Left hindlimb (tissue), 1 donor: ENCODE measurements at places on chromosomes 4 and X.

- no peak for DNase-seq
Observed at GRCh38 chrX:40331762-40332161, 234.0 kb upstream of the BCOR start.

- DNase-seq, result no peak
Observed at GRCh38 chrX:136963973-136964372, 69.8 kb downstream of the GPR101 start.

GRCh38 chrX:45722471-45722870, 521.8 kb upstream of the DIPK2B start:
- DNase-seq, result no peak

GRCh38 chr4:5003372-5003857, 15.8 kb downstream of the CYTL1 start:
- DNase-seq, result no peak

DNA sequence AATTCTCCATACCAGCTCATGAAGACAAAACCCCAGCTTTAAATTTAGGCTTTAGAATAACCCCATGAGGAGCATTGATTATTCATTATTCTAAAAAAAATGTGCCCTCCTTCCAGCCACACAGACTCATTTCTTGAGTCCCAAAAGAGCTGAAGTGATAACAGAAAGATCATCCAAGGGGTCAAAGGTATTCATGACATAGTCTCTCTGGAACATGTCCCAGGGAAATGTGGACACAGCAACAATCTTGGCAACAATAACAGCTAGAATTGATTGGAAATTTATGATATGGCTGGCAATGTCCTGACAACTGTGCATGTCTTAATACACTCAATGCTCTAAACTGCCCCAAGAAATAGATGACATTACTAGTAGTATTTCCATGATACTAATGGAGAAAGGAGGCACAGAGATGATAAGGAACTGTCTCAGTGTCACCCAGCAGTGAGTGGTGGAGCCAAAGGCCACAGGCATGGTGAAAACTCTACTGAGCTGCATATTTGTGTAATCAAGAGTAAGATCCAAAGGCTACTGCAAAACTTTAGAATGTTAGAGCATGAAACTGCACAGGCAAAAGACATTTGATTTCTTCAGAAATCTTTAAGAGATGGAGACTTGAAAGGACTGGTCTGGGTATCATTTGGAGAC, 37.3 kb upstream of the XAGE1B start:
- no peak for DNase-seq

GRCh38 chr4:38788317-38788716, 5.5 kb upstream of the TLR10 start:
- DNase-seq, result no peak

DNA sequence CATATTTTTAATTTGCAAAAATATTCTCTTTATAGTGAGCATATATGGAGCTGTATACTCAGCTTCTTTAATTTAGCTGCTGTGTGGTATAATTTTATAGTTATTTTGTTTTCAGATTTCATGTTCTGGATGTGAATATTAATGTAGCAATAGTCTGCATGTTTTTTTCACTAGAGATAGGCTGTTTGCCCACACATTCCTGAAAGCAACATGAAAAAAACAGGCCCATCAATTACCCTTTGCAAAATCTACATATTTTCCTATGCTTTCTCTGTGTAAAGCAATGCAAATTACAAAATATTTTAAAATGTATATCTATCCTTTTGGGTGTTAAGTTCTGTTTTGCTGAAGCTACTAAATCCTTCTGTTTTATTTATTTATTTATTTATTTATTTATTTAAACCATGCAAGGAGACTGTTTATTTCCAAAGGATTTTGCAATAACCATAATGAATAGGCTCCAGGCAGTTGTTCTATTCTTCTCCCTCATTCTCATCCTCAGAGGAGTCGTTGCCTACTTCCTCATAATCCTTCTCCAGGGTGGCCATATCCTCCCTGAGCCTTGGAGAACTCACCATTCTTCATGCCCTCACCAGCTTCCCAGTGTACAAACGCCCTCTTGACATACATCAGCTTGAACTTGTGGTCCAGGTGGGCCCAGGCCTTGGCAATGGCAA, 277.1 kb downstream of the ANKRD50 start:
- DNase-seq, result no peak

DNA sequence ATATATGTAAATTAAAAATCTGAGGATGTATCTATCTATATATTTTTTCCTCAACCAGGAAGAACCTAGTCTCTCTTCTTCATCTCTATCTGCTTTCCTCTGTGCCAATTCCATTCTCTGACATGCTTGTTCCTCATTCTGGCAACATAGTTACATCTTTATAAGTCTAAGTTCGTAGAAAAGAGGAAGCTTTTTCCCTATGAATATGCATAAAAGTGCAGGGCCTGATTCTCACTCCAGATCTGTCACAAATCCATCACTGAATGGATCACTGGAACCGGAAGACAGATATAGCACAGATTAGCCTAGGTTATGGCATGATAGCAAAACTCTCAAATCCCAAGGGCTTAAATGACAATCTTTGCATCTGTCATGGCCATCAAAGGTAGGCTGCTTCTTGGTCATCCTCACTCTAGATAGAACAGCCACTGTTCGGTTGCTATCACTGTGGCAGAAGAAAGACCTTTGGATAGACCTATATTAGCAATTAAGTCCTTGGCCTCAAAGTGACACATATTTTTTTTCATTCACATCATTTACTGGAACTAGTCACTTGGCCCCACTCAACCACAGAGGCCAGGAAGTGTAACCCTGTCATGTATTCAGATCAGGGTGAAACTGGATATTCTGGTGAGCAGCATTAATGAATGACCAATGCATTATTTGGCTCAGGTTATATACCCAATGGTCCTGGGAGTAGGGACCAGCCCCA, 22.2 kb downstream of the DTHD1 start:
- no peak for DNase-seq

- DNase-seq, result no peak
Observed at GRCh38 chrX:126393284-126393683, 159.3 kb downstream of the DCAF12L1 start.

GRCh38 chrX:12145402-12145801, 7.1 kb downstream of the FRMPD4 start:
- DNase-seq, result no peak

DNA sequence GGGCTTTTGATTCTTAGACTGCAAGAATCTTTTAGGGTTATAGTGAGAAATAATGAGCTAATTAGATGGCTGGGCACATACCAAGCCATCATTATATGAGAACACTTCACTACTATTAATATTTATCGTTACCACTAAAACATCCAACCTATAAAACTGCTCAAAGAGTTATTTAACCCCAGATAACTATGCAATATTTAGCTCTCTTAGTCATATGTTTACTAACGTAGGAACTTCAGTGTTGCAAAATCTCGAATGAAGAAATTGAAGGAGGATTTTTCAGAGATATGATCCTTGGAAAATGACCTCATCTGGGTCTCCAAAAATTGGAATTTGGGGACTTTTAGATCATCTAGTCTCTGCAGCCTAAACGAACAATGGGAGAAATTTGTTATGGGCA, 265.0 kb upstream of the RPS6KA3 start:
- DNase-seq, result no peak

DNA sequence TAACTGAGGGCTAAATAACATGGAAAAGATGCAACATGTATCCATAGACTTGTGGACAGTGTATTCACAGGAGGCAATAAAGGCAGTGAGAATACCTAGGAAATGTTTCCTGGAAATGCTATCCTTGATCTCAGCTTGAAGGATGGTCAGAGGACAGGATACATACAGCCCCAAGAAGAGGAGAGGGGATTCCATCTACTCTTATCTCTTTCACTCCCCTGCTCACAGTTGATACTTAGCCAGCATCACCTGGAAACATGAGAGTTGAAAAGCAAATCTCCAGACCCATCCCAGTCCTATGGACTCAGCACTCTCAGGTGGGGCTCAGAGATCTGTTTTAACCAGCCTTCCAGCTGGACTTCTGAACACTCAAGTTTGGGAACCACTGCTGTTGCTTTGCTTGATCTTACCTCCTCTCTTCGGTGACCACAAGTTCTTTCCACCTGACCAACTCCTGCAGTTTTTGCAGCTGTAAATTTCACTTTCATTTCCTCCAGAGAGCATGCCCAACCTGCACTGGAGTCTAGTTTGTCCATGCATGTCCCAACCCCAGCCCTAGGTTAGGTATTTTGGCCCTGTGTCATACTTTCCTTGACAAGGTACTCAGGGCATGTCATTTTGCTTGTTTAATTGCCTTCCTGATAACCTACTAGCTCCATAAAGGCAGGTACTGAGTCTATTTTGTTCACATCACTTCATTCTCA, 10.4 kb downstream of the RELL1 start:
- no peak for DNase-seq

DNA sequence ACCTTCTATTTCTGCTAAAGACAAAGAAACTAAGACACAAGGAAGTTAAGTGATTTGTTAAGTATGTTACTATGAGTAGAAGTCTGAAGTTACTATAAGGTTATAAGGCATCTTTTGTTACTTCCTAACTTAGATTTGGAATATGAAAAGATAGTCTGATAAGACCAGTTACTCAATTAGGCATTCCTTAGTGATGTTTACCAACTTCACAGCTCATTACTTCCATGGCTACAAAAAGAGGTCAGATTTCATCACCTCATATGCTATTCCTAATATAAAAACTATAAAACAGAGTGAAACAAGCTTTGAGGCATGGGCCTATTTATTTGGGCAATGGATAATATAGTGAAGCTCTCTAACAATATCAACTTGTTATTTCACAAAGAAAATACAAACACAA, 143.1 kb downstream of the TBCK start:
- no peak for DNase-seq

DNA sequence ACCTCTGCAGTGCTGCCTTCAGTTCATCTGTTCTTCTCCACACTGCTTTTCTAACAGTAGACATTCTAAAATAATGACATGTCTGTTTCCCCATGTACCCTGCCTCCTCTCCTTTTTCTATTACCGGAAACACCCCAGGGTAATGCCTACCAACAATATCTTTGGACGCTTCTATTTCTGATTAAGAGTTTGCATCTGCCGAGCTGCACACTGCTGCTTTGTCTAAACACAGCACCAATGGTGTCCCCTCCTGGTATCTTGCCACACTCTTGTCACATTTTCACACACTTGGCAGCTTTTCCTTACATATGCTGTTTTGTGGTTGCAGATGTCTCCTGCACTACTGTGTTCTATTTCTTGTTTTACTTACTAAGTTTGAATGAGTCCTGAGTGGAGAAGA, 288.8 kb downstream of the GRIA2 start:
- no peak for DNase-seq

DNA sequence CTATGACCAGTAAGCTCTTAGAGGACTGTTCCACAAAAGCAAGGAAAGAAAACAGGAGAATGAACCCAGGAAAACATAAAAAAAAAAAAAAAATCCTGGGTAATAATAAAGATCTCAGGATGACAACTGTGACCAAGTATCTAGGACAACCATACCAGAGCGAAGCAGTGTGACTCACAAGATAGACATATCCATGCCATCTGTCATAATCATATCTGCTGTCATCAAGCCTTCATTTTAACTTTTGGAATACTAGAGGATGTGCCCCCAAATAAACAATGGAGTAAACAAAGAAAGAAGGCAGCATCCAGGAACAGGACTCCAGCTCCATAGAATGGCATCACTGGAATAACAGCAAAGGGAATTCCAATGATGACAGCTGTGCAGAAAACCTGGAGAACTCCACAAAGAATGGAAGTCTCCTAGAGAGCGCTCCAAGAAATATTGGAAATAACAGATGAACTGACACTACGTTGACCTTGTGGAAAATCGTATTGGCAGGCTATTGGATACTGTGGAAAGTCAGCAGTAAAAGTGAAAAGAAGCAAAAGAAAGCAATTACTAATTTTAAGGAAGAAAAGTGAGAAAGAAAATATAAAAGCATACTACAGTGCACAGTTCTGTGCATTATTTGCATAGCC, 35.3 kb downstream of the HPGDS start:
- DNase-seq, result no peak

- no peak for DNase-seq
Observed at GRCh38 chr4:107845681-107846080, 20.9 kb downstream of the SGMS2 start.

DNA sequence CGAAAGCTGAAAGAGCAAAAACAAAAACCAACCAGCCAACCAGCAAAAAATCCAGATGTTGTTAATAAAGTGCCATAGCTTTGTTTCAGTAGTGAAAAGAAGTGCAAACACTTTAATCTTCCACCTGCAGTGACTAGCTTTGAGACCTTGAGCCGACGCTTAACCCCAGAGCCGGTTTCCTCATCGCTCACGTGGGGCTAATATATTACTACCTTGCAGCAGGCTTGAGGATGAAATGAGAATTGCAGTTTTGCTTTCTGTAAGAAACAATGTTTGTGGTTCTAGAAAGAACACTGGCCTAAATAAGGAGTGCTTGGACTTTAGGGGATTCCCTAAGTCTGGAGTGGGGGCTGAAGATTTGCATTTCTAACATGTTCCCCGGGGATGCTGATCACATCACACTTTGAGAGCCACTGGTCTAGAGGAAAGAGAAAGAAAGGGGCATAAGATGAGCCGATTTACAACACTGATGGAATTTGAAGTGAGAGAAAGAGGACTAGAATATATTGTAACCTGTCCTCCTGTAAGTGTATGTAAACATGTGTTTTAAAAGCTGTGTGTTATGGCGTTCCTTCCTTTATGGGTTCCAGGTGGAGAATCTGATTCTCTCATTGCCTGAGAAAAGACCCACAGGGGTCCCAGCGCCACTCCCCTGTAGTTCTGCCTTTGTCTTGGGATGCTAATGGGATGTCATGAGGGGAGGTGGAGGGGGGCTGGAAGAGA, 1.4 kb downstream of the FGF2 start:
- DNase-seq, result no peak

DNA sequence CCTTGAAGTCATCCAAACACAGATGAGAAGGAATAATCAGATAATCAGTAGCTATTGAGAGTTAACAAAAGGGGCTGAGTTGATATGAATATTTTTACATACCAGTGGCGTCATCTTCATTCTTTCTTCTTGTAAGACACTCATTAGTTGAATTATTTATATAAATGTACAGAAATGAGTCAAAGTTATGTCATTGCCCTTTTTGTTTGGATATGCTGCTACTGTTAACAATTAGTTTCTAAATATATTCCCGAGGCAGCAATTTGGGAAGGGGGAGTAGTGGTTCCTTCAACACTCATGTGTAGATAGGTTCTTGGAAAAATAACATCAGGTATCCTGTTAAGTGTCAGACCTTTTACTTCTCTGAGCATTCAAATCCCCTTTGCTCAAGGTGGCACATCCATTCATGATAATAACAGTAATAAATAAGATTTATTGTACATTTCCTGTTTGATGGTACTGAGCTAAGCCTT, 436.6 kb downstream of the SPRY1 start:
- DNase-seq, result no peak

DNA sequence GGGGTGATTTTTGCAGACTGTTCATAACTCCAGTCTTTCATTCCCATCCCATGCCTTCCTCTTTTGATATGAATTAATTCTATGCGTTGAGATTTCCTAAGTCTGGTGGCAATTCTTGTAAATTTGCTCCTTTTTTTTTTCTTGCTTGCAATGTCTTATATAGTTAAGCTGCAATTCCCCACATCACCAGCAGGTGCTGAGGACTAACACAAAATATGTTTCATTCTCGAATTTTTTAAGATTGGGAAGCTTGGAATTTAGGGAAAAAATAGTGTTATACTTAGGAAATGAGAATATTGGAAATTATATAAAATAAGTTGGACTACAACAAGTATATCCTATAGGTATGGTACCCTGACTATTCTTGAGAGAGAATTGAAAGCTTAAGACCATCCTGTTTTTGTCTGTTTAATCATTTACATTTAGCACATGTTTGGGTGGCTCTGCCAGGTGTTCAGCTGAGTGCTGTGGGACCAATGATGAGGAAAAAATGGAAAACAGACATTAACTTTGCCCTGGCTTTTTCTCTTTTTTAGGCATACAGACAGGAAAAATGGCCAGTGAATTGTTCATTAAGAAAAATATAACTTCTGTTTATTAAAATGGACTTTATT, 30.2 kb downstream of the AFF2 start:
- no peak for DNase-seq
